ENCODE measurements at places on chromosomes 4 and X.

DNA sequence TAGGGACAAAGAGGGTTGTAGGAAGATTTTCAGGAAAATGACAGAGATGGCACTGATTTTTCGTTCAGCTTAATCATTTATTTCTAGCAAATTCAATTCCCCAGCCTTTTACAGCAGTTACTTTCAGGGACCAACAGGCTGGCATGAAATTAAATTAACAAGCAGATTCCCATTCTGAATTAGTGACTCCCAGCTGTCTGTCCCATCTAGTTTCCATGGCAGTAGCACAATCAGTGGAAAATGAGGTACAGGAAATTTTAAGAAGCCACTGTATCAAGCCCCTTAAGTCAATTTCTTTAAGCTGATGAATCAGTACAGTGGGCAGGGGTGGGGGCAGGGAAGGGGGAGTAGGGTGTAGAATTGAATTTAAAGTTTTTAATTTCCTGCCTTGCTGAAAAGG is 121.1 kb upstream of the TEX13C start:
- no peak for DNase-seq

DNA sequence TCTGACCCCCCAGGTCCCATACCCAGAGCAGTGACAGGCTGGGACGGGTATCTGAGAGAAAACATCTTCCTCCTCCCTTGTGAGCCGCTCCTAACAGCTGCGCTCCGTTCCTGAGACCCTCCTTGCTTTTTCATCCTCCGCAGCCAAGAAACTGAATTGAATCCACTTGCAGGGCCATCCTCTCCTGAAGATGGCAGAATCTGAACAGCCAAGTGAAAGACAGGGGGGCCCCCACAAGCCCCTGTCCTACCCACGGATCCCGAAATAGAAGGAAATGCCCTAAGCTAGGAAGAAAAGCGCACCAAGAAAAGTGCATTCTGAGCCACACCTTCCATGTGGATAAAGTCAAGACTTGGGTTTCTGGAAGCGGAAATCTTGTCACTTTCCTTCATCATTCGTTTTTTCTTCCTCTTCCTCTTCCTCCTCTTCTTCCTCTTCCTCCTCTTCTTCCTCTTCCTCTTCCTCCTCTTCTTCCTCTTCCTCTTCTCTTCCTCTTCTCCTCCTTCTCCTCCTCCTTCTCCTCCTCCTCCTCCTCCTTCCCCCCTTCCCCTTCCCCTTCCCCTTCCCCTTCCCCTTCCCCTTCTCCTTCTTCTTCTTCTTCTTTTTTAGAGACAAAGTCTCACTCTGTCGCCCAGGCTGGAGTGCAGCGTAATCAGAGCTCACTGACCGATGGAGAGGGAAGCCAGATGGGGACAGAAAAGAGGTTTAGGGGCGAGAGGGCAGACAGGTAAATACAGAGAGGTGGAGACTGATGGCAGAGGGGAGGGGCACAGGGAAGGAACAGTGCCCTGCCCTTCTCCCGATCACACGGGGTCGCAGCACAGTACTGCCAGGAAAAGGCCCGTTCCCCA is 86.0 kb upstream of the WWC2 start:
- no peak for DNase-seq

DNA sequence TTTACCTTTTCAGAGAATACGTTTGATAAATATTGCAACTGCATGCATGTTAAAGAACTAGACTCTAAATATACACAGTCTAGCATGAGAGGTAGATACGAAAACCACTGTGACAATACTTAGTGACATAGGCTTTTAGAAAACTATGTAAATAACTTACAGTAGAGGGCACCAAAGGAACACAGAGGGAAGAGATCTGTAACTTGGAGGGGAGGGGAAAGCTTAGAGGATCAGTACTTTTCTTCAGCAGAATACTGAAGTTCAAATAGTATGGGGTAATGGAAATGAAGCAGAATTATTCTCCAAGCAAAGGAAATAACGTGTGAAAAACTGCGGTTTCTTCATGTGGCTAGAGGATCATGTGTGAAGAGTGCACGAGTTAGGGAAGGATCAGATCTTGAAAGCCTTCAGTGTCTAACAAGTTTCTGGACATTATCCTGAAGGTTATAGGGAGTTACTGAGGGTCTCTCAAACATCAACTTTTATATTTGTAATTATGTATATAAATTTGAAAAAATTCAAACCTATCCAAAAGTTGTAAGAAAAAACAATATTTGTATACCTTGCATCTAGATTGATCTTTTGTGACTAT is 264.3 kb downstream of the NPFFR2 start:
- no peak for DNase-seq

DNA sequence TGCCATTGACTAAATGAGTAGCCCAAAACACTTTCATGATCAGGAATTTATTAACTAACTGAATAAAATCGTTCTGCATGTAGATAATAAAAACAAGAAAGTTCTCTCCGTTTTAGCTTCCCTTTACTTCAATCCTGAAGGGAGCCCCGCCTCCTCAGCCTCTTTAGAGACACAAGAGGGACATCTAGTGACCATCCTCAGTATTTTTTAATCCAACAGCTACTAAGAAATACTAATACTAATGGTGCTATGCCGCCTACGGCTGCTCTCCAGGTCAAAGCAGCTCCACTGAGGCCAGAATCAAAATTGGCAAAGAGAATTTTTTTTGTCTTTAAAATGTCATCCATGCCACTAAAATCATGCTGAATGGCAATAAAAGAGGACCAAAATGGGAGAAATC is 3.2 kb upstream of the PCDH19 start:
- DNase-seq = no peak

DNA sequence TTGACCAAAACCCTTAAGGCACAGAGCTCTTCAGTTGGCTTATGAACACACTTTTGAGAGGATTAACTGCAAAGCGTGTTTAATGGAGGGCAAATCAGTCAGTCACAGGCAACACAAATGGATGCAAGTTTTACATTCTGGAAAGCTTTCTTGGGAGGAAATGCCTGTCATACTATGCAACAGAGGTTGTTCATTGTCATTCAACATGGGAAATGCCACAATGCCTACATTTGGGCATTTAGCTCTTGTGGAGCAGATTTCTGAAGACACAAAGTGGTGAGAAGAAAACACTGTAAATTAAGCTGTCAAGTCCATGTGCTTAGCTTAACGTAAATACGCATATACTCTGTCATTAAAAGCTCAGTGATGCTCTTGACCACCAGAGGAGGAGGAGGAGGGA is 41.1 kb downstream of the CBLL2 start:
- DNase-seq = no peak

DNA sequence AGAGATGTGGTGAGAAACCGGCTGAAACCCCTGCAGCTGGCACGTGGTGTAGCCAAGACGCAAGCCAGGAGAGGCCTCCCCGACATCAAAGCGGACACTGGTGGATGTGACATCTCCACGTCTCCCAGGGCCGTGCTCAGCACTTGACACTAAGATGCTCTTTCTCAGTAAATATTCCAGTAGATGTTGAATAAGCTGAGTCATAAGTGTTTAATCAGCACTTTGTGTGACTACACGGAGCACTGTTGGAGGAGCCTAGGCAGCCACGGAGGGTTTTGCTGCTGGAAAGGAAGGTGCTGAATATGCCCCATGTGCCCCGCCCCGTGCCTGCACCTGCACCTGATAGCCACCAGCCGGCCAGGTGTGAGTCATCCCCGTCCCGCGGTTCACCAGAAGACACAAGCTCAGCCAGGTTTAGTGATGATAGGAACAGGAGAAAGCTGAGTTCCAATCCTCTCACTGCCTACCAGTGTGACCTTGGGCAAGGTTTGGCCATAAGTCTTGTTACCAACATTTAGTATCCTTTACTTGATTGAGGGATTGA is 29.0 kb upstream of the C4orf50 start:
- no peak for DNase-seq

GRCh38 chr4:141080668-141081067 is 52.6 kb downstream of the RNF150 start:
- DNase-seq = no peak

DNA sequence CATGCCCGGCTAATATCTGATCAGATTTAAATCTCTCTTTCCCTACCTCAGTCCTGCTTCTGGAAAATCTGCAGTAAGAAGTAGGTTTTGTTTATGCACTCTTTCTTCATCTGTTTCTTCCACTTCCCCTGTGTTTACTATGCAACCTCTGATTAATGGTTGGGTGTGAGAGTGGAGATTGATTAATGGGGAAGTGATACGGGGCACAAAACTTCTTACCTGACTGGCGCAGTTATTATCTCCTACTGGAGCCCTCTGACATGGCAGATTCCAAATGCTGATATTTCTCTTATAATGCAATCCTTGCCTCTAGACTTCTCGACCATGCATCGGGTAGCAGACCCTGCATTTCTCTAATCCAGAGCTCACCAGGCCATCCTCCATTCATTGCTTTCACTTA is 60.2 kb upstream of the HPGD start:
- DNase-seq = no peak

GRCh38 chr4:138241281-138242075 is 671 bp downstream of the SLC7A11 start:
- DNase-seq = peak; percentile 22

DNA sequence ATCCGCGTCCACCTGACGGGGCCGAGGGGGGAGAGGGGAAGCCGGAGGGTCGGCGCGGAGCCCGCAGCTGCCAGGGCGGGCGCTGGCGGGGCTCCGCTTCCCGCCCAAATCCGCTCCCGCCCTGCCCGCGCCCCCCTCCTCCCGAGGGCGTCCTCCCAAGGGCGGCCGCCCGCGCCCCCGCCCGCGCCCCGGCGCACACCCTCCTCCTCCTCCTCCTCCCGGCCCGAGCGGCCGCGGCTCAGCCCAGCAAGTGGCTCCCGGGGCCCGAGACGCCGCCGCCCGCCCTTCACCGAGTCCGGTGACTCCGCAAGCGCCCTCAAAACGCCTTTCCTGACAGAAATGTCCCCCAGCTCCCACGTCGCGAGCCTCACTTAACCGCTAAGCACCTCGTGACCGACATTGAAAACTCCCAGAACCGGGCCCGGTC is 487 bp downstream of the HMGB2 start:
- DNase-seq = peak; percentile 67

DNA sequence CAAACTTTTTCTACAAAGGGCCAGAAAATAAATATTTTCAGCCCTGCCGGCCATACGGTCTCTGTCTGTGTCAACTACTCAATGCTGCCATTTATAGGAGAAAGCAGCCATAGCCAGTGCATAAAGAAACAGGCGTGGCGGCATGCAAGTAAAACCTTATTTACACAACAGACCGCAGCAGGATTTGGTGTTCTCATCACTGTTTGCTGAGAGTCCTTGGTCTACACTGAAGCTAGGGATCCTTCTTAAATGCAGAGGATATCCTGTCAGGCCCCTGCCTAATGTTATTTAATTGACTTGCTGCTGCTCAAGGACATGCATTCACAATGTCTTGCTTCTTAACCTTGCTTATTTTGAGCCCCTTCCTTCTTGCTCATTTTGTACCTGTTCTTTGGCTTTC is 54.7 kb downstream of the CPE start:
- no peak for DNase-seq

DNA sequence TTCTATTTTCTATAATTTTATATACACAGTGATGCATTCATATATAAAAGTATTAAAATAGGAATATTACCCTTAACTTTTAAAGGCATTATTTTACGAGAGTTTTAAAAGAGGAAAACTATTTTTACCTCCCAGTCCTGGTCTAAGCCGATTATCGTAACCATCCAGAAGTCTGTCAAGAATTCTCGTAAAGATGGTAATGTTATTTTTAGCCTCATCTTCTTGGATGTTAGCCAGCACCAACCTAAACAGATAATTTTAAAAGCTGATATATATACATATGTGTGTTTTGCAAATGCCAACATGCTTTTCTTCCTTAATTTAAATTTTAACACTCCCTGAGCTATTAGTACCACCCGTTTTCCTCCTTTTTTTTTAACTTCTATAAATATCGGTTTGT is 4.0 kb downstream of the GABRA2 start:
- DNase-seq = no peak

GRCh38 chr4:41475402-41475801 is 62.6 kb upstream of the LIMCH1 start:
- DNase-seq = no peak

DNA sequence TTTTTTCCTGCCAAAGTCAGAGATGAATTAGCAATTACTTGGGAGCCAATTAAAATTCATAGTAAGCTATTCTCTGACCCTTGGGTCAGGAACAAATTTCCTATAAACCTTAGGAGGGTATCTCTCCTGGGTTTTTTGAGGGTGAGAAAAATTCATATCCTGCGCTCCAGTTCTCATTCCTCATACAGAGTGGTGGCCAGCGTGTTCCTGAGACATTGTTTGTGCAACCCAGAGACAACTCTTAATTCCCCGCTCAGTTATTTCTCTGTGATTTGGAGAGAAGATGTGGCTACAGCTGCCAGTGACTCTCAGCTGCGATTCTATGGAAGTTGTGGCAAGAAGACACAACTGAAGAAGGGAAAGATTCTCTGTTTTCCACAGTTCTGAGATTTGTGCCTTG is 37.9 kb upstream of the CBR4 start:
- no peak for DNase-seq

DNA sequence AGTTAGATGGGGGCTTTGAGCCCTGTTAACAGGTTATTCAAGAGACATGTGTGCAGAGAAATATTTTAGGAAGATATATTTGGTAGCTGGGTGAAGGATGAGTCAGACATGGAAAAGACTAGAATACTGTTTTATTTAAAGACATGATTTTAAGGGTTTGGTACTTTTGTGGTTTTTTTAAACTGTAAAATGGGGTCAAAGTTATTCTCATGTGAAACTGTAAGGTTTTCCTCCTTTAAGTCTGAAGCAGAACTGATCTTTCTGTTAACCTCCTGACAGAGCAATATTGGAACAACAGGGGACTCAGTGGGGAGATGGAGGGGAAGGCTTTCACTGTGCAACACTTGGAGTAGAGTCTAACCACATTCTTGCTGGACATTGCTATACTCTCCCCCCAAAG is 112.4 kb upstream of the LSM6 start:
- DNase-seq = peak; percentile 48

DNA sequence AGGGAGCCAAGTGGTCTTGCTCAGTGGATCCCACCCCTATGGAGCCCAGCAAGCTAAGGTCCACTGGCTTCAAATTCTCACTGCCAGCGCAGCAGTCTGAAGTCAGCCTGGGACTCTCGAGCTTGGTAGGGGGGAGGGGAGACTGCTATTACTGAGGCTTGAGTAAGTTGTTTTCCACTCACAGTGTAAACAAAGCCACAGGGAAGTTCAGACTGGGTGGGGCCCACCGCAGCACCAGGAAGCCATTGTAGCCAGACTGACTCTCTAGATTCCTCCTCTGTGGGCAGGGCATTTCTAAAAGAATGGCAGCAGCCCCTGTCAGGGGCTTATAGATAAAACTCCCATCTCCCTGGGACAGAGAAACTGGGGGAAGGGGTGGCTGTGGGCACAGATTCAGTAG is 721.0 kb upstream of the NDST4 start:
- DNase-seq = no peak

GRCh38 chrX:72037601-72038000 is 94.1 kb downstream of the RTL5 start:
- DNase-seq = no peak

DNA sequence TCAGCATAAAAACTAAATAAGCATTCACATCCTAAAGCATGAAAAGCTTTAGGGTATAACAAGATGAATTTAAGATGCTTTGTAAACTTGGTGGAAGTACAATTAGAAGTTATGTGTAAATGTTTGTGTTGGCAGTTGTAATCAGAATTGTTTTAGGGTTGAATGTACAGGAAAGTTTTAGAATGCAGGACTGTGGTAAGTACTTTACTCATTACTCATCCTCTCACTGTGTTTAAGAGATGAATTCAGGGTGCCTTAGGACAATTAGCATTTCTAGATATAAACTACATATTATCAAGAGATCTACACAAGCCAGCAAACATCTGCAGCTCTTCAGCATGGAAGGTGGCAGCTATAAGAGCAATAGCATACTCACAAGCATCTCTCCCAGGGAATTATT is 77.5 kb upstream of the ELOVL6 start:
- DNase-seq = no peak

Measured in GM06990 (cell line).